DMS53 (cell line): ENCODE measurements at places on chromosomes 12 and 14.
A peak's percentile ranks its signal among the peaks of the same experiment; 100 is the strongest.

GRCh38 chr14:73342670-73343069 is 105.4 kb downstream of the PAPLN start:
- DNase-seq = no peak

DNA sequence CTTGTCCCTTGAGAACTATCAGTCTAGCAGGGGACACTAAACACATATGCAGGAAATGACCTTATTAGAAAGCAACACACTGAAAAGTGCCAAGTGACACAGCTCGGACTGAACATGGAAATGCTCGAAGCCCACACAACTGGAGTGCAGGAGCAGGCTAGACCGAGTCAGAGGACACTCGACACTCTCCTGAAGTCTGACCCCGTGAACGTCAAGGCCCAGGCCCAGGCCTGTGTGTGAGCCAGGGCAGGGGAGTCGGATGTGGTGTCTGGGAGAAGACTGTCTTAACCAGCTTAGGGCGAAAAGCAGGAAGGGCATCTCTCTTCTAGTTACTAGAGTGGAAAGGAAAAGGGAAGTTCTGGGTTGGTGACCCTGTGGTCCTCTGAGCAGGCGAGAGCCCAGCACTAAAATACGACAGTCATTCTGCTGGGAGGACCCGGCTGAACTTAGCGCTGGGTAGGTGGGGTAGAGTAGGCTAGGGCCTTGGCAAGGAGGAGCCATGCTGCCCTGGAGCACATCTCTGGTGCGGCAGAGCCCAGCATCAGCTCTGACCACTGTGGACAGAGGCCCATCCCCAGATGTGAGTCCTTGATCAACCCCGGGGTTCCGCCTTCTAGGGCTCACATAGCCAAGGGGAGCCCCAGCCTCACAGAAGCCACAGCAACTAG is 93.0 kb downstream of the NTF3 start:
- DNase-seq = no peak

DNA sequence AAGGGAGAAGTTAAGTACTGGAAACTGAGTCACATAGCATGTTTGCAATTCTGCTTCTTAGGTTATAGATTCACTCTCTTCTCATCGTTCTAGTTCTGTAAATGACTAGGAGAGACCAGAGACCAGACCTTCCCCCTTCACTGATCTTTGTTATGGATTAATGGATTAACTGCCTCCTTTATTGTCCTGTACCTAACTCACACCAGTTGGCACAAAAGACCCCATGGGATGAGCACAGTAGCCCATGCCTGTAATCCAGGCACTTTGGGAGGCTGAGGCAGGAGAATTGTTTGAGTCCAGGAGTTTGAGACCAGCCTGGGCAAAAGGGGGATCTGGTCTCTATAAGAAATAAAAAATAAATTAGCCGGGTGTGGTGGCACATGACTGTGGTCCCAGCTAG is 20.8 kb downstream of the BCAT1 start:
- DNase-seq = no peak

GRCh38 chr14:75234173-75235115 is 44.2 kb upstream of the FOS start:
- DNase-seq = no peak

- DNase-seq = peak; percentile 49
Observed at GRCh38 chr14:64464651-64465050, 648 bp upstream of the AKAP5 start.

GRCh38 chr12:11059041-11059440 is 3.1 kb downstream of the TAS2R46 start:
- no peak for DNase-seq

- DNase-seq = peak; percentile 66
Observed at GRCh38 chr12:116381744-116382685, 104.5 kb upstream of the MED13L start.

GRCh38 chr14:99207456-99207855 is 64.5 kb downstream of the BCL11B start:
- no peak for DNase-seq

GRCh38 chr12:76694369-76694768 is 69.5 kb upstream of the ZDHHC17 start:
- DNase-seq = no peak

- DNase-seq = no peak
Observed at GRCh38 chr12:132478433-132478803, 11.5 kb upstream of the FBRSL1 start.

DNA sequence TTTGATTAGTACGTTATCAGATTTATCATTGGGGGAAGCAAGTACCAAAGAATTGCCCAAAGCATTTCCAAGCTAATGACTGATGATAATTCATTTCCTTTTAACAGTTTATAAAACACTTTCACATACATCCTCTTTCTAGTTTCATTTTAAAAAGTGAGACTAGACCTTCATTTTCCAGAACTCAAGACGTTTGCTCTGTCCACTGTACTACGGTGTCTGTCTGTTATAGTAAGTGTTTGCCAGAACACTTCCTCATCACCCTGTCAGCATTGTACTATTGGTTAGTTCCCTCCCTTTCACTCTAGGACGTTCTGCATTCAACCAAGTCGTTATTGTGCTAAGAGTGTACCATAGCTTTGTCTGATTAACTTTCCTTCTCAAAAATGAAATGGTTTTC is 81.7 kb upstream of the TMEM263 start:
- no peak for DNase-seq

DNA sequence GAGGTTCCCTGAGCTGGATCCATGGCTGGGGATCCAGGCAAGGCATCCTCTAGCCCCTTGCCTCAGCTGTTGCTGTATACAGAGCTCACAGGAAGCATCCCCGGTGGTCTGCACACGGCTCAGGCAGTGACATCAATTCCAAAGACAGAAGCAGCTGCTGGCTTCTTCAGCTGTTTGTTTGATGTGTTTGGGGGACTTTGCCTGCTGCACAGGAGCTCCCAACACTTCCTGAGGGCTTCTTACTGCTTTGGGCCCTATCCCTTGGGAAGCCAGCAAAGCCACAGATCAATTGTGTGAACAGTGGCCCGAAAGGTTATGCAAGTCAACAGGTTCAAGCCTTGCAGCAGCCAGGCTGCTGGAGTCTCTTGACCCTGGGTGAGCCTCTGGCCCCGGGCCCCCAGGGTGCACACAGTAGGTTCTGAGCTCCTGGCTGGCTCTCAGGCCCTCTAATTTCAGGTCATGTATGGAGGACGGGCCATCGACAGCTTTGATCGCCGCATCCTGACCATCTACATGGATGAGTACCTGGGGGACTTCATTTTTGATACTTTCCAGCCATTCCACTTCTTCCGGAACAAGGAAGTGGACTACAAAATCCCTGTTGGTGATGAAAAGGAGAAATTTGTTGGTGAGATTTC is 42.6 kb downstream of the CCDC92 start:
- no peak for DNase-seq

- peak; percentile 54 for DNase-seq
Observed at GRCh38 chr12:76274420-76275083, 73.7 kb downstream of the BBS10 start.

- DNase-seq = no peak
Observed at GRCh38 chr12:51773145-51773869, 75.2 kb downstream of the FIGNL2 start.

GRCh38 chr12:76768576-76768975 is 4.7 kb downstream of the ZDHHC17 start:
- no peak for DNase-seq

GRCh38 chr14:64364907-64365306 is 23.2 kb upstream of the MTHFD1 start:
- DNase-seq = no peak

DNA sequence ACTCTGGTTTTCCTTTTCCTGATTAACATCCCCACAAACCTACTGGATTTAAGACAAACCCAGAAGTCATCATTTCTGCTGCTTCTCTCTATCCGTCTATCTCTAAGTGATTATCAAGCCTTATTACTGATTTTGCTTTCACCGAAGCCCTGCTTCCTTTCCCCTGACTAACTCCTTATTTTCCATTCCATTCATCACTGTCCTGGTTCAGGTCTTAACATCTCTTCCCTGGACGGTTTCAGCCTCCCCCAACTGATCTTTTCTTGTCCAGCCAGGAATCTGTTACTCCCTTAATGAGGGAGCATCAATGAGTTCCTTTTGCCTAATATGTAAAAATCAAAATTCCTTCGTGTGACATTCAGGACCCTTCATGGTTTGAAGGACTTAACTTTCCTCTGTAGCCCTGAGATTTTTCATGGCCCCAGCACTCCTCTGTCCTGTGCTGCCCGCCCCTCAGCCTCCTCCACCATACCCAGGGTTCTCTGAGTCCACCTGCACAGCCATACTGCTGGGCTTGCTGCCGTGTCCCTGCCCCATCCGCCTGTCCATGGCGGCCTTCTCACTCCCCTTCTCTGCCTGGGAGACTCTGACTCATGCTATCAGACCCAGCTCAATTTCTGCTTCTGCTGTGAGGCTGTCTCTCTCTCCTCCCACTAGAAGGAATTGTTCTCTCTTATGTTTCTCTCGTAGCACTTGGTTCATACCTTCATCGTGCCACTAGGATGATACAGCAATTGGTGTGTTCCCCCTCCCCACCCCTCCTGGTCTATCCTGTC is 167.8 kb upstream of the HIF1A start:
- DNase-seq = peak; percentile 63

DNA sequence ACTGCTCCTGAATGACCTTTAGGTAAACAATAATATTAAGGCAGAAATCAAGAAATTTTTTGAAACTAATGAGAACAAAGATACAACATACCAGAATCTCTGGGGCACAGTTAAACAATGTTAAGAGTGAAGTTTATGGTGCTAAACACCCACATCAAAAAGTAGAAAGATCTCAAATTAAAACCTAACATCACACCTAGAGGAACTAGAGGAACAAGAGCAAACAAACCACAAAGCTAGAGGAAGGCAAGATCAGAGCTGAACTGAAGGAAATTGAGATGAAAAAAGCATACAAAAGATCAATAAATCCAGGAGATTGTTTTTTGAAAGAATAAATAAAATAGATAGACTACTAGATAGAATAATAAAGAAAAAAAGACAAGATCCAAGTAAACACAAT is 7.2 kb downstream of the OR8S1 start:
- no peak for DNase-seq

- no peak for DNase-seq
Observed at GRCh38 chr12:78961171-78961570, 96.6 kb downstream of the SYT1 start.

DNA sequence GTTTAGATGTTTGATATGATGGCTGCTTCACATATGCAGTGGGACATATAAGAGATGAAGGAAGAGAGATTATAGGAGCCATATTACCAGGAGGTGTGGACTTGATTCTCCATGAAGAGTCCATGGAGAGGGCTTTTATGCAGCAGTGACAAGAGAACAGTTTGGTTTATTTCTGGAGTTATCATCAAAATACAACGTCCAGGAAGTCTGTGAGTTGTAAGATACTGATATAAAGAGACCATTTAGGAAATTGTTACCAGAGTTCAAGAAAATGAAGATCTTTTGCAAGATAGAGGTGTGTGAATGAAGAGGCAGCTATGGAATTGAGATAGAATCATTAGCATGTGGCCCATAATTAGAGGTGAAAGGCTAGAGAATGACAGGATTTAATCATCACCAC is 431.7 kb downstream of the NPAS3 start:
- no peak for DNase-seq

DNA sequence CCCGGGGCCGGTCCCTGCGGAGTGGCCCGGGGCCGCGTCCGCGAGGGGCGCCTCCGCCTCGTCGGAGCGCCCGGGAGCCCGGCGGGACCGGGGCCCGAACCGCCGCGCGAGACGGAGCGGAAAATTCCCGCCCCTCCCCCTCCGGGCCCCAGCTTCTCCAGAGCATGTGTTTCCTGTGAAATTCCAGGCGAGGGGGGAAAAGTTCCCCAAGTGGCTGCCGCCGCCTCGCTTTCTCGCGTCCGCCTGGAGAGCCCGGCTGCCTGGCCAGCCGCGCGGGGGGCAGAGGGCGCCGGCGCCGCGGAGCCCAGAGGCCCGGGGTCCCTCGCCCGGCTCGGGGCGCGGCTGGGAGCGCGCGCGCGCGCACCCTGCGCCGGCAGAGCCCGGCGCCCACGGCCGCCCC is 904 bp downstream of the CACNA1C start:
- DNase-seq = no peak

DNA sequence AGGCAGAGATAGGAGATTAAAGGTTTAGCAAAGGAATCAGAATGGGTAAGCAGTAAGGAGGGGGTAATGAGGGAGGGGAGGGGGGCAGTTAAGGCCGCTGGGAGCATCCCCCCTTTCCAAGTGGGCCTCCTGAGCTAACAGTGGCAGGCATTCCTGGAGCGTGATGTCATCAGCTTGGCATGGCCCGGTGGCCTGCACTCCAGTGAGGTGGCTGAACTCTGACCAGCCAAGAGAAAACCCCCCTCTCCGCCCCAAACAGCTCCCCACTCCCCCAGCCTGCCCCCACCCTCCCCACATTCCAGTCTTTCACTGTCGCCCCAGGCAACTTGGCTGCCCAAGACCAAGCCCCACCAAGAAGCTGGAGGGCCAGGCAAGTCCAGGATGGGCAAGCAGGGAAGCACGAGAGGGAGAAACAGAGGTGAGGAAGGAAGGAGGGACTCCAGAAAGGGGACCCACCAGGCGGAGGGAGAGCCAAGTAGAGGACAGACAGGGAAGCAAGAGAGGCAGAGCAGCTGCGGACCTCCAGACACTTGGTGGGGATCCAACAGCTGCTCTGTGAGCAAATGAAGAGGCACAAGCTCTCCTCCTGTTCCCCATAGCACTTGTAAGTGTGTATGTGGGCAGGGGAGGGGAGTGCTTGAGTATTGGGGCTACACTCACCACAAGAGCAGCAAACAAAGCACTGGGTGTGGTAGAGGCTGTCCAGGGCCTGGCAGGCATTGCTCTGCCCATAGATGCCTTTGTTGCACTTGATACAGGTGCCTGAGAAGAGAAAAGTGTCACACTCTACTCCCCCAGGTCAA is 4.5 kb downstream of the AJUBA start:
- DNase-seq = peak; percentile 64

DNA sequence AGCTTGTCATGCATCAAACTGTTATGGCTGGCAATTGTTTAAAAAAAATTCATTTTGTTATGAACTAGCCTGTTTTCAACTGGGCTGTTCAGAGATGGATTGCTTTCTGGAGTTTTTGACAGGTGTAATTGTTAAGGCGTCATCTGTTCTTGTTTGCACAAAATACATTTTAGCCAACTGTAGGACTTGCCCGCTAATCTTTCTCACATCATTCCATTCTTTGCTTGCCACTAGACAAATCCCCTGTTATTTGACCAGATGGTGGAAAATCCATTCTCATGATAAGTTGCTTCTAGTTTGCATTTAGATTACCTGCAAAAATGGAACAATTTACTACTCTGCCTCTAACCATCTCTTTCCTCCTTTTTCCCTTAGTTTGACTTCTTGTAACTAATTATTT is 114.3 kb downstream of the NPAS3 start:
- peak; percentile 78 for DNase-seq

GRCh38 chr12:123102366-123102765 is 48.5 kb downstream of the PITPNM2 start:
- no peak for DNase-seq

- DNase-seq = no peak
Observed at GRCh38 chr12:39839072-39839471, 219.5 kb upstream of the ABCD2 start.

DNA sequence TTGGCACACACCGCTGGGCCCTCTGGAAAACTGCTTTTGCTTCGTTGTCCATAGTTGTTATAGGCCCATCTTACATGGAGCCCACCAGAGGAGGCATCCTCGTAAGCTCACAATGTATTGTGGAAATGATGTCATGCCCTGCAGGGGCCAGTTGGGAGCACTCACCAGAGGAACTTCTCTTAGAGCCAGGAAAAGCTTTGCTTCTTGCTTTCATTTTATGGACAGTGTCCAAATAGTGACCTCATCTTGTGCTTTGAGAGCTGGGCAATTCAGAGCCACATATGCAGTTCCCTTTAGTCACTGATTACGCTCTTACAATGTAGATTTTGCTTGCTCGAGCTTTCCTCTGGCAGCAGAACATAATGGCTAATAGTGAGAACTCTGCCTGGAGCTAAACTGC is 275.6 kb downstream of the AACS start:
- DNase-seq = peak; percentile 25
